ENCODE measurements at places on chromosomes 12 and 14.

DNA sequence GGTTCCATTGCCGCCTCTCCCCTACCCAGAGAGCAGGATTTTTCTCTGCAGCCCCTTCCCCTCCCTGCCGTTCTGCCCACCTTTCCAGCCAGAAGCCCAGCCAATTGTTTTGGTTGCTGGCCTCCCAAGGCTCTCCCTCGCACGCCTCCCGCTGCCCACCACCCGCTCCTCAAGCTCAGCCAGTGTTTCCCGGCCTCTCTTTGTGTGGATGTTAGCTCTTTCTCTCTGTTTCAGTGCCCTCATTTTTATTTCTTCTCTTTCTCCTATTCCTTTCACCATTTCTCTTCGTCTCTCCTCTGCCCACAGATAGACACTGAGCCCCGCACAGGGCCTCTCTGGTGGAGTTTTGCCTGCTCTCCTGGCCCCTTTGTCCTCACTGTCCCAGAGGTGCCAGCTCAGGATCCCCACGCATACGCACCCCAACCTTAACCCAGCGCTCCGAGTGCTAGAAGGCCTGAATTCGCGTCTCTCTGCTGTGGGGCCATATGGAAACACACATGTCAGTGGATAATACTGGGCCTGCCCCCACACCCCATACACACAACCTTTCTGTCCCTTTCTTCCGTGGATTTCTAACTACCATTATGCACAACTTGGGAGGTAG lies 54.9 kb downstream of the SMUG1 start:
- no peak for DNase-seq

DNA sequence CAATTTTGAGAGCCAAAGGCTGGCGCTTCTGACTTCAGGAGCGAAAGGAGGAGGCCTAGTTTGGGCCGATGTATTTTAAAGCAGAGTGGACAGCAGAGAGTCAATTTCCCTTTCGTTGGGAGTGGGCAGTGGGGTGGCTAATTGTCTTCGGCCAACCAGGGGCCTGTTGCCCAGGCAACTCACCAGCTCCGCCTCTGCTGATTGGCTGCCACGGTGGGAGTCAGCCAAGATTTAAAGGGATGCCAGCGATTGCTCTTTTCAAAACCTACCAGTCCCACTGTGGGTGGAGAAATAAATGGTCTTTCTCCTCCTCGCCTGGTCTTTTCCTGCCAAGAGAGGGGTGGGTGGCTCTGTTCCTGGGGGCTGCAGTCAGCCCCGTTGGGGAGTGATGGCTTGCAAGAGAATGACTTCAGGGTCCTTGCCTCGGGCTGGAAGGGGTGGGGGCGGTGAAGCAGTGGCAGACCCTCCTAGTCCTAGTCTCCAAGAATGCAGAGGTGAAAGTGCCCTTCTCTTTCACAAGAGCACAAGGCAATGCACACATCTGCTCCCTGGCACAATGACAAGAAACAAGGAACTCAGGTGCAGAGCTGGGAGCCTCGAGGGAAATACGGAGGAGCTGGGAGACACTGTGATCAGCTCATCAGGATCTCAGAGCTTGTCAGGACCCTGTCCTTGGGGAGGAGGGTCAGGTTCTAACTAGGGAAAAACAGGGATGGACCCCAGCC lies 37.7 kb downstream of the RASAL1 start:
- DNase-seq = no peak

GRCh38 chr14:65096323-65097089 lies 5.8 kb downstream of the MAX start:
- no peak for DNase-seq

- no peak for DNase-seq
These were observed 323.4 kb upstream of the SFSWAP start for GRCh38 chr12:131387281-131388163.

- no peak for DNase-seq
These were observed 90.0 kb downstream of the SLC2A13 start for GRCh38 chr12:40015881-40016280.

DNA sequence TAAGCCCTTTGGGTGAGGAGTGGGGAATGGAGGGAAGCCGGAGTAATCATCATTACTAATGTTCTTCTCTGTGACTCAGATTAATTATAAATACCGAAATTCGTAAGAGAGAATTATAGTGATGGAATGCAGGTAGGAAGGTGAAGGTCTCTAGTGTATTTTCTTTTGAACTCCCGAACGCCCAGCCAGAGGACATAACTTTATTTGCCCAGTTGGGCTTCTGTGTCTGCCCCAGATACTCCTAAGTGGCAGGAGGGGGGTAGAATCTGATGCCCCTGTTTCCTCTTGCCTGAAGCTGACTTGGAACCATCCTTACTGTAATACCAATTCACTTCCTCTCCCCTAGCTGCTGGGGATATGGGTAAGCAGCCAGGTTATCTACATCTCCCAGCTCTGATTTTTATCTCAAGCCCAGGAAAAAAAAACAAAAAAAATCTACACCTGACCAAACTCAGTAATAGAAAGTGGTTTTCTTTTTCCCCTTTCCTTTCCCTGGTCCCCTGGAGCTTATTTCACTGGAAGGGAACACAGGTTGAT lies 84.4 kb upstream of the CISTR start:
- no peak for DNase-seq
